ENCODE measurements at places on chromosomes 2 and 18. TPM values are rescaled to one million over a fixed set of nuclear protein-coding genes. Genes with fewer than 3 reads are reported as not detected.

DNA sequence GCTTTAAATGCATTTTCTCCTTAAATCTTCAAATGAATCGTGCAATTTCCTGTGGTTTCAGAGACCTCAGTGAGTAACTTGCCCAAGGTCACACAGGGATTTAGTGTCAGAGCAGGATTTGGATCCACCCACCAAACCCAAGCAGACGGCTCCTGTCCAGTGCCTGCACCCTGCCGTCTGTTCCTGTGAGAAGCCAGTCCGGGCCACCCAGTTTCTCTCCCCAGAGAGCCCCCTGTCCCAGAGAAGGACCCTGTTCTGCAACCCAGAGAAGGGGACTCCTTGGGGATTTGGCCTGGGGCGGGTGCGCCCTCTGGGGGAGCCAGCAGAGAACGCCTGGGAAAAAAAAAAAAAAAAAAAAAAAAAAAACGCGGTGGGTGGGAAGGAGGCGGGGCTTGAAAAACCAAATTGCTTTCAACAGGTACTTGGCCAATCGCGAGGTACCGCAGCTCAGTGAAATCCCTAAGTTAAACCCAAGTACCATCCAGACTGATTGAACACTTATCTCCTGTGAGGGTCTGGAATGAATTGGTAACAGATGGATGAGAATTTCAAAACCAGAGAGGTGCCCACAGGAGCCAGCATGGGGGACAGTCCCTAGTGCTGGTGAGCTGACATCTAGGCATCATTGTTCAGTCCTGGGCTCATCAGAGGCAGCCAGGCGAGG, 30.9 kb upstream of the REEP1 start:
- peak; percentile 70 for DNase-seq

CDH19 gene
- not detected for total RNA-seq

INPP5D gene
- total RNA-seq, result not detected

GRCh38 chr2:10132996-10133647, 10.6 kb downstream of the RRM2 start:
- DNase-seq, result no peak

- no peak for DNase-seq
Measured at GRCh38 chr2:35933031-35933430, 422.5 kb upstream of the CRIM1 start.

- DNase-seq, result no peak
Measured at GRCh38 chr2:239853706-239854327, 171.3 kb downstream of the NDUFA10 start.
